ENCODE measurements at places on chromosomes 6 and 20. TPM values are rescaled to one million over a fixed set of nuclear protein-coding genes. Genes with fewer than 3 reads are reported as not detected.

Gene UST
- polyA plus RNA-seq, result 8.4 TPM

GRCh38 chr6:132763269-132763668 lies 5.6 kb upstream of the VNN2 start:
- no peak overlapping the region for H3K27ac ChIP-seq
- H3K27me3 ChIP-seq, result no peaks in the 10 kb centered on the region
- no peak for DNase-seq

- no peaks in the 10 kb centered on the region for H3K27me3 ChIP-seq
- no peaks in the 10 kb centered on the region for H3K4me1 ChIP-seq
- no peak for DNase-seq
These were observed 143.7 kb downstream of the KLHL32 start for GRCh38 chr6:97068211-97068610.

Gene BHLHE23
- not detected for polyA plus RNA-seq

DNA sequence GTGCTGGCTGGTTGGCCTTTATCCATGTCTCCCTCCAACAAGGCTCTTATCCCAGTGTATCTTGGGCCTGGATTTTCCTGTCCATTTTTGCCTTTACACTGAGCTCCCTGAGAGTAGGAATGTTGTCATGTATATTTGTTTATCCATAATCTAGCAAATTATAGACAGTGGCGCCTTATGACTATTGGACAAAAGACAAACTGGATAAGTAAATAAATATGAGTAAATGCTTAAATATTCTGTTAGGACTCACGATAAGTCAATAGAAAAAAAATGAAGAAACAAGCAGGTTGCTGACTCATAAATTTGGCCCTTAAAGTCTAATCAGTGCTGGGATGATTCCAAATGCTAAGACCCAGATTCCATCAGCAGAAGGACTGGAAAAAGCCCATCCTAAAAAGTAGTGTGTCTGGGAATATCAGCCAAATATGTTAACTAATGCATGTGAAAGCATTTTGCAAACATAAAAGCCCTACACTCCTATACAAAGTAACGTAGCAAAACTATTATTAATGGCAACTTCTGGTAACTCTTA lies 55.0 kb upstream of the PCSK2 start:
- no peaks in the 10 kb centered on the region for H3K36me3 ChIP-seq
- no peaks in the 10 kb centered on the region for H3K27me3 ChIP-seq
- H3K27ac ChIP-seq, result no peak overlapping the region
- no peak overlapping the region for H3K4me3 ChIP-seq
